ENCODE measurements at places on chromosomes 7 and 10. TPM values are rescaled to one million over a fixed set of nuclear protein-coding genes. Genes with fewer than 3 reads are reported as not detected.
A peak's percentile ranks its signal among the peaks of the same experiment; 100 is the strongest.

DNA sequence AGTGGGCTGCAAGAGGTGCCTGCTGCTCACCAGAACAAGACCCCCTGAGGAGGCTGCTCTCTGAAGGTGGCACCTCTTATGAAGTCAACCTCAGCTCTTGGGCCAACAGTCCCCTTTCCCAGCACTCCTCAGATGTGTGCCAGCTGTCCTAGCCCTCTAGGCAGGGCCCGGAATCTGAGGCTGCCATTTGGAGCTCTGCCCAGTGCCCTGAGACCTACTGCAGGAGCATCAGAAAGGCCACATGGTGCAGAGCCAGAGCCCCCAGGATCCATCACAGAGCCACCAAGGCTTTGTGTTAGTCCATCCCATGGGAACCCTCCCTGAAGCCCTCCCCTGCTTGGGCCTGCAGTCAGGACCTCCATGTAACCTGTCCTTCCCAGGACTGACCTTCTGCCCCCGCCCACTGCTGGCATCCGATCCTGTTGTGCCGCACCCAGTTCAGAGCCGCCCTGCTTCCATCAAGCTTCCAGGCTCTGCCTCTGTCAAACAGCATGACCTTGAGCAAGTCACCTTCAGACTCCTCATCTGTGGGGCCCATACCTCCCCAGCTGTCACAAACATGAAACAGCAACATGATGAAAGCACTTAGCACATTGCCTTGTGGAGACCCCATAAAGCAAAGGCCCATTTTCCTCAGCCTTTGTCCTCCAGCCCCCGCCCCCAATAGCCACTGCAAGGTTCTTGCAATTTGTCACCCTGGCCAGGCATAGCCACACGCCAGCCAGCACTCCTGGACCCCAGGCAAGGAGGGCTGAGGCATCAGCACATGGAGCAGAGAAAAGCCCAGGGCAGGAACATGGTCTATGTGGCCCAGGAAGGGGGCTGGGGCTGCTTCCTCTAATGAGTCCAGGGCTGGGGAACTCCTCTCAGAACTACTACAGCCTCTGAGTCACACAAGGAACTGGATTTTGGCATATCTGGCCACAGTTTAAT is 51.7 kb downstream of the GRID1 start:
- H3K36me3 ChIP-seq, result no peaks in the 10 kb centered on the region
- no peaks in the 10 kb centered on the region for H3K27me3 ChIP-seq
- DNase-seq, result no peak
- no peak overlapping the region for H3K4me3 ChIP-seq

GRCh38 chr10:82674036-82674435 is 799.0 kb downstream of the NRG3 start:
- H3K4me3 ChIP-seq, result no peak overlapping the region
- no peaks in the 10 kb centered on the region for H3K27me3 ChIP-seq
- no peaks in the 10 kb centered on the region for H3K4me1 ChIP-seq
- no peak overlapping the region for H3K27ac ChIP-seq
- H3K36me3 ChIP-seq, result no peaks in the 10 kb centered on the region
- DNase-seq, result no peak

DNA sequence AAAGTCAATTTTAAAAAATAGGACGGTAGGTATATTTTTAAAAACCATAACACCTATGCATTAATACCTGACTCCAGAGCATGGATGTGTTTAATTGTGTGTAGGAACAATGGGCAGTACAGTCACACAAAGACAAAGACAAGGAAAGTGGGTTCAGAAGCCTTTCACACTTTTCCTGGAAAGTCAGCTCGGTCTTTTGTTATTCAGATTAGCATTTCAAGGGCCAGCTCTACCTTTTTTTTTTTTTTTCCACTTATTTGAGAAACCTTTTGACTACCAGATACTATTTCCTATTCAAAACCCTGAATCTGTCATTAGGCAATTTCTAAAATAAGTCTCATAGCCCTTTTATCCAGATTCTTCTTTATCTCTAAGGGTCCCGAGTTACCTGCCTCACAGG is 401.9 kb downstream of the PARD3 start:
- H3K4me1 ChIP-seq, result no peaks in the 10 kb centered on the region
- H3K27ac ChIP-seq, result no peak overlapping the region
- no peak for DNase-seq

- H3K36me3 ChIP-seq, result no peaks in the 10 kb centered on the region
- no peaks in the 10 kb centered on the region for H3K27me3 ChIP-seq
- H3K4me1 ChIP-seq, result no peaks in the 10 kb centered on the region
These were observed 57.8 kb upstream of the WIPF3 start for GRCh38 chr7:29748286-29749099.

- no peaks in the 10 kb centered on the region for H3K27me3 ChIP-seq
- DNase-seq, result no peak
- no peaks in the 10 kb centered on the region for H3K36me3 ChIP-seq
- no peak overlapping the region for H3K27ac ChIP-seq
- H3K4me3 ChIP-seq, result no peak overlapping the region
- no peaks in the 10 kb centered on the region for H3K4me1 ChIP-seq
These were observed 49.0 kb upstream of the YAE1 start for GRCh38 chr7:39517240-39517639.

- H3K36me3 ChIP-seq, result no peaks in the 10 kb centered on the region
- no peak overlapping the region for H3K4me3 ChIP-seq
- DNase-seq, result no peak
- H3K27ac ChIP-seq, result no peak overlapping the region
These were observed 6.9 kb upstream of the GOLGA7B start for GRCh38 chr10:97842656-97843280.

- H3K27ac ChIP-seq, result no peak overlapping the region
- H3K36me3 ChIP-seq, result no peaks in the 10 kb centered on the region
- no peak overlapping the region for H3K4me3 ChIP-seq
- H3K4me1 ChIP-seq, result peaks cover 63% of the 10 kb centered on the region
These were observed 125.7 kb downstream of the RGS10 start for GRCh38 chr10:119416855-119417254.

DNA sequence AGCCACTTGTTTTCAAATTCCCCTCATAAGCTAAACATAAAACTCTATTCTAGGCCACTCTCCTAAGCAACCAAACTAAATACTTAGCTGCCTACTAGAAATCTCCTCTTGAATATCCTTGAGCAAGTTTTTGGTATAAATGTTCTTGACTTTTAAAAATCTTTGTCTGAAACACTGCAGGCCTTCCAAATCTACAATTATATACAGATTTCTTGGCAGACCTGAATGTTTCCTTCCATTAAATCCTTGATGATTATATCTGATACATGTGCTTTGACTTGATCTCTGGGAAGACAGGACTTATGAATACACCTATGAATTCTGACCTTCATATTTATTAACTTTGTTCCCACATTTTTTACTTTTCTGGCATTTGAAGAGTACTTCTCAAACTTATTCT is 314.5 kb downstream of the CACNA2D1 start:
- H3K4me1 ChIP-seq, result no peaks in the 10 kb centered on the region
- no peaks in the 10 kb centered on the region for H3K27me3 ChIP-seq
- no peaks in the 10 kb centered on the region for H3K36me3 ChIP-seq
- H3K27ac ChIP-seq, result no peak overlapping the region

DNA sequence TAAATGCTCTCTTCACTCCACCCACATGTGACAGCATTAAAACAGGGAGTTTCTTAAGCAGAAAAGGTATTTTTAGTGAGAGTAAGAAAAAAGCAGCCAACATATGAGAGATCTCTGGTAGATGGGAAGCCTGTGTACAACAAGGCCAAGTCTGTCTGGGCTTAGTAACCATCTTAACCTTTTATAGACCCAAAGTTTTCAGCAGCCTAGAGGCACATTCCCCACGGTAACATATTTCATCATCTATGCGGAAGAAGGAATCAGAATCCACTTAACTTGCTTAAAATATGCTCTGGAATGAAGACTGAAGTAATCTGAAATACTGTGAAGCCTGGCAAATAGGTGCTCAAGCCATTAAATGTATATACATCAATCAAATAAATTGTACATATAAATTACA is 127.8 kb downstream of the RAPGEF5 start:
- no peaks in the 10 kb centered on the region for H3K4me1 ChIP-seq
- no peaks in the 10 kb centered on the region for H3K36me3 ChIP-seq
- H3K4me3 ChIP-seq, result no peak overlapping the region
- no peaks in the 10 kb centered on the region for H3K27me3 ChIP-seq
- no peak overlapping the region for H3K27ac ChIP-seq

DNA sequence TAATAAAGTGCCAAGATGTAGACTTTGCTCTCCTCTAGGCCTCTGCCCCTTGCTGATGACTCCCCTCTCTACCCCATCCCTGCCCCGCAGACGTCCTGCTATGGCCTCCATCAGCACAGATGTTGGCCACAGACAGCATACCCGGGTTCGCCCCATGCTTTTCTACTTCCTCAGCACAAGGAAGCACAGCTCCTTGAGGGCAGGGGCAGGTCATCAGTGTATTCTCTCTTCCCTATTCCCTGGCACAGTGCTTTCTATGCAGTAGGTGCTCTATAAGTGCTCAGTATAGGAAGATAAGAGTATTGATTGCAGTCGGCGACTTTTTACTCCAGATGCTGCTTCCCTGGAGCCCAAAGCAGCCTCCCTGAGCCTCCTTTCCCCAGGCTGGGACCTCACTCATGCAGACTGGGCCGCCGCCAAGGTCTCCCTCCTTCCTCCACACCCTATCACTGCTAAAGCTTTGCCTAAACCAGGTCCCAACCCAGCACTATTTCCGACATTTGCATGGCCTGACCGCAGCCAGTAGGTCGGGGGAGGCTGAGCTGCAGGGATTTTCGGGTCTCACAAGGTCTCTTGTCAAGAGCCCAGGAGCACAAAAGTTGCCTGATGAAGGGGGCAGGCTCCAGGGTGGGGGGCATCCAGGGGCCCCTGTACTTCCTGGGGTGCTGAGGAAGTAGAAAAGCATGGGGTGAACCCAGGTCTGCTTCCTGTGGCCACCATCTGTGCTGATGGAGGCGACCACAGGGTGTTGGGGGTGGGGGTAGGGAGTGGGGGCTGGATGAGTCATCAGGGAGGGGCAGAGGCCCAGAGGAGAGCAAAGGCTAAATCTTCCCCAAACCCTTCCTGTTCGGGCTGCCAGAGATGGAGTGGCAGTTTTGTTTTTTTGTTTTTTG is 8.0 kb downstream of the CALHM3 start:
- H3K4me1 ChIP-seq, result peaks cover 11% of the 10 kb centered on the region
- H3K27me3 ChIP-seq, result peaks cover 4% of the 10 kb centered on the region
- H3K36me3 ChIP-seq, result no peaks in the 10 kb centered on the region
- no peak overlapping the region for H3K4me3 ChIP-seq
- DNase-seq, result peak; percentile 29

DNA sequence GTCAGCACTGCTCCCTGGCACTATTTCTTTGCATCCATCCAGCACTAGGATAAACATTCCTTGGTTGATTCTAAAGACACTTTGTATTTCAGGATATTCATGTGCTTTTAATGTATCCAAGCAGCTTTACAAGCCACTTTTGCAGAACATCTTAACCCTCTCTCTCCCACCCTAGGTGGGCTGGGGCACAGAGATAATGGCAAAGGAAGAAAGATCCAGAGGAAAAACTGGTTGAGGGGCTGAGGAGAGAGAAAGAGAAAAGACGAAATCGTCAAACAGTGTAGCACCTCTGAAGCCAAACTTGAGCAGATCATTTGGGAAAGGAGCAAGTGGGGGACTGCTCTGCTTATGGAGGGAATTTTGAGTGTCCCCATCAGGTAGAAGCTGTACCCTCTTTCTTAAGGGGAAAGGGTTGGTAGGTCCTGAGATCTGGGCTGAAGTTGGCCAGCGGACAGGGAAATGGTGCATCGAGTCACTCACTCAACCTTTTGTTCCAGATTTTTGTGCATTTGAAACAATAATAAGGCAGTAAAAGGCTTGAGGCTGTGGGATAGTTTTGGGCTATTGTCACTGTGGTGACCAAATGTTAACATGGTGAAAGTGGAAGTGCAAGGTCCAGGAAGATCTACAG is 4.2 kb upstream of the HOXA13 start:
- H3K27me3 ChIP-seq, result peaks cover 87% of the 10 kb centered on the region
- no peak overlapping the region for H3K4me3 ChIP-seq
- H3K36me3 ChIP-seq, result no peaks in the 10 kb centered on the region
- no peak overlapping the region for H3K27ac ChIP-seq
- peaks cover 31% of the 10 kb centered on the region for H3K4me1 ChIP-seq

DNA sequence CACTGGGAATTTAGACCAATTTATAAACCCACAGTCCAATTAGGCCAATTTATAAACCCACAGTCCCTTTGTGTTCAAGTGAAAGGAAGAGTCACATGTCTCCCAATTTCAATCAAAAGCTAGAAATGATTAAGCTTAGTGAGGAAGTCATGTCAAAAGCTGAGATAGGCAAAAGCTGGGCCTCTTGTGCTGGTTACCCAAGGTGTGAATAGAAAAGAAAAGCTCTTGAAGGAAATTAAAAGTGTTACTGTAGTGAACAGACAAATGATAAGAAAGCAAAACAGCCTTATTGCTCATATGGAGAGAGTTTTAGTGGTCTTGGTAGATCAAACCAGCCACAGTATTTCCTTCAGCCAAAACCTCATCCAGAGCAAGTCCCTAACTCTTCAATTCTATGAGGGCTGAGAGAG is 245.0 kb downstream of the HDAC9 start:
- H3K36me3 ChIP-seq, result no peaks in the 10 kb centered on the region
- H3K27me3 ChIP-seq, result no peaks in the 10 kb centered on the region

DNA sequence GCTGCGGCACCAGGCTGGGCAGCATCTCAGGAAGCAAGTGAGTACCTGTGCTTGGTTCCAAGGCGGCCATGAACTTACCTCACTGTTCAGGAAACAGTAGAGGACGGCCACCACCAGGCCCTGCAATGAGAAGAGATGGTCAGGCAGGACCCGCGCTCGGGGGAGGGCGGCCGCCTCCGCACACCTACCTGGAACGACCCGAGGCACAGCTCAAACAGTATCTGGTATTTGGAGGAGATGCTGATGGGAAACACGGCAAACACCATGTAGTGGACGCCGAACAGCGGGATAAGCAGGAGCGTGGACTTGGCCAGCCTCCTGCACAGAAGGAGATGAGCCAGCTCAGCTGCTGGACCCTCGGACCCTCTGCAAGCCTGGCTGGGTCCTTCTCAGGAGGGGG is 112.9 kb downstream of the VIPR2 start:
- no peak for DNase-seq
- H3K4me3 ChIP-seq, result no peak overlapping the region
- peaks cover 37% of the 10 kb centered on the region for H3K4me1 ChIP-seq
- H3K36me3 ChIP-seq, result peaks cover 7% of the 10 kb centered on the region
- H3K27me3 ChIP-seq, result no peaks in the 10 kb centered on the region

DNA sequence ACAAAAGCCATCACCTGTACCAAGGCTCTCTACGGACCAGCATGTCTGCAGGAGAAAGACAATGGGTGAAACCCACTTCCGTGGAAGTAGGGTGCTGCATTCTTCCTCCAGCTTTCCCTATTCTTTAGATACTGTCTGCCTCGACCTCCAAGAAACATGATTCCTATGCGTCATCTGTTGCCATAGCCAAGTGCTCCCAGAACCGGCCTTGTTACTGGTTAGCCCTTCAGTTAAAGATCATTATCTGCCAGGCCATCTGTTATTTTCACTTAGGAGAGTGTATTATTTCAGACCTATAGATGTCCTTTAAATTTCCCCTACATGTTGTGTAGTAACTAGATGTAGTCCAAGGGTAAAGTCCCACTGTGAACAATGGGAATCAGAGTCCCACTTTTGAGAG is 89.0 kb upstream of the KIAA1217 start:
- no peaks in the 10 kb centered on the region for H3K36me3 ChIP-seq
- no peak overlapping the region for H3K4me3 ChIP-seq
- no peak for DNase-seq
- peak overlapping the region; percentile 62 for H3K27ac ChIP-seq
- peaks cover 9% of the 10 kb centered on the region for H3K4me1 ChIP-seq

- H3K27me3 ChIP-seq, result no peaks in the 10 kb centered on the region
- no peak overlapping the region for H3K27ac ChIP-seq
- no peak for DNase-seq
- H3K4me1 ChIP-seq, result no peaks in the 10 kb centered on the region
- no peak overlapping the region for H3K4me3 ChIP-seq
- H3K36me3 ChIP-seq, result no peaks in the 10 kb centered on the region
These were observed 8.4 kb upstream of the LYZL2 start for GRCh38 chr10:30637881-30638467.

Gene SEPTIN7
- 359 TPM for total RNA-seq

Gene LIPN
- total RNA-seq, result not detected

Gene TRIM50
- 0.44 TPM for total RNA-seq
